Osteoblast (primary cell): ENCODE measurements at places on chromosomes 4 and X. TPM values are rescaled to one million over a fixed set of nuclear protein-coding genes. Genes with fewer than 3 reads are reported as not detected.

DNA sequence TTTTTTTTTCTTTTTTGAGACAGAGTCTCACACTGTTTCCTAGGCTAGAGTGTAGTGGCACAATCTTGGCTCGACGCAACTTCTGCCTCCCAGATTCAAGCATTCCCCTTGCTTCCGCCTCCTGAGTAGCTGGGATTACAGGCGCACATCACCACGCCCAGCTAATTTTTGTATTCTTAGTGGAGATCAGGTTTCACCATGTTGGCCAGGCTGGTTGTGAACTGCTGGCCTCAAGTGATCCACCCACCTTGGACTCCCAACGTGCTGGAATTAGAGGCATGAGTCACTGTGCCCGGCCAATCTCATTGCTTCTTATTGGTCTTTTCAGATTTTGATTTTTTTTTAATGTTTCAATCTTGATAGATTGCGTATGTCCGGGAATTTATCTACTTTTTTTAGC is 124.4 kb downstream of the NBDY start:
- H3K27me3 ChIP-seq = no peaks in the 10 kb centered on the region
- H3K36me3 ChIP-seq = no peaks in the 10 kb centered on the region
- no peak overlapping the region for H3K4me3 ChIP-seq
- no peak for DNase-seq
- H3K4me1 ChIP-seq = no peaks in the 10 kb centered on the region

DNA sequence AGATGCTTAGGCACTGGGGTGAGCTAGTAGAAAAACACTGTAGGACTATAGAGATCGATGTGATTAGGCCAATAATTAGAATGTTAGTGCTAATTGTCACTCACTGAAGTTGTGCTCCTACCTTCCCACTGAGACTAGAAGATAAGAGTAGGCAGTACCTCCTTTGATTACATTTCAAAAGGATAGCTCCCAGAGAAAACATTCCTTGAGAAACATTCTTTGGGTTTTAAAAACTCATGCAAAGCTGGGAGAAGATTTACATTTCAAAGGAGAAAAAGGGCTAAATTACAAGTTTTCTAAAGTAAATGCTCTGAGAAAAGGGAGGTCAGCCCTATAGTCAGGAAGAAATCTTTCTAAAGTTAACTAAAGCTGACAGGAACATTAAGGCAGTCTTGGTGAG is 860.3 kb upstream of the NDST4 start:
- H3K27me3 ChIP-seq = no peaks in the 10 kb centered on the region
- H3K4me3 ChIP-seq = no peak overlapping the region
- no peaks in the 10 kb centered on the region for H3K4me1 ChIP-seq
- no peak for DNase-seq
- no peak overlapping the region for H3K27ac ChIP-seq
- H3K36me3 ChIP-seq = no peaks in the 10 kb centered on the region

DNA sequence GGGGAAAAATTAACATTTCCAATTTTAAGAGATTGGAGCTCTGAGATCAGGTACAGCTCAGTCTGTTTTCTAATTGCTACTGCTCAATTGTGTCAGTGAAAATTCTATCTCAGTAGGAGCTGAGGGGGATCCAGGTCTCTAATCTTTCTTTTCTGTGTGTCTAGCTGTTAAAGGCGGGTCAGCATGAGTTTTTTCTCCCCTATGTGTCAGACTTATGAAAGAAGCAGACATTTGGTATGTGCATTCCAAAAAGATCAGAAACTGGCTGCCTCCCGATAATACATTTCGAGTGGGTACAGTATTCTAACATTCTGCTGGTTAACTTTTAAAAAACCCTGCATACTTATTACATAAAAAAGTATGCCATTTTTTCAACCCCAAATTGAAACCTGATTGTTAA is 72.4 kb downstream of the PCDH7 start:
- no peak overlapping the region for H3K27ac ChIP-seq
- H3K4me1 ChIP-seq = no peaks in the 10 kb centered on the region
- no peak for DNase-seq
- H3K4me3 ChIP-seq = no peak overlapping the region
- no peaks in the 10 kb centered on the region for H3K27me3 ChIP-seq

GRCh38 chr4:183541010-183541751 is 36.3 kb downstream of the ING2 start:
- DNase-seq = no peak
- H3K27me3 ChIP-seq = peaks cover 9% of the 10 kb centered on the region
- no peak overlapping the region for H3K27ac ChIP-seq
- no peak overlapping the region for H3K4me3 ChIP-seq

GRCh38 chr4:138405934-138406567 is 163.9 kb upstream of the SLC7A11 start:
- no peaks in the 10 kb centered on the region for H3K4me1 ChIP-seq
- no peak overlapping the region for H3K27ac ChIP-seq
- peak; percentile 37 for DNase-seq
- H3K4me3 ChIP-seq = no peak overlapping the region

GRCh38 chr4:145531223-145531622 is 49.6 kb downstream of the SMAD1 start:
- H3K4me3 ChIP-seq = no peak overlapping the region
- H3K4me1 ChIP-seq = no peaks in the 10 kb centered on the region
- DNase-seq = no peak
- H3K27me3 ChIP-seq = no peaks in the 10 kb centered on the region
- H3K36me3 ChIP-seq = no peaks in the 10 kb centered on the region
- no peak overlapping the region for H3K27ac ChIP-seq

DNA sequence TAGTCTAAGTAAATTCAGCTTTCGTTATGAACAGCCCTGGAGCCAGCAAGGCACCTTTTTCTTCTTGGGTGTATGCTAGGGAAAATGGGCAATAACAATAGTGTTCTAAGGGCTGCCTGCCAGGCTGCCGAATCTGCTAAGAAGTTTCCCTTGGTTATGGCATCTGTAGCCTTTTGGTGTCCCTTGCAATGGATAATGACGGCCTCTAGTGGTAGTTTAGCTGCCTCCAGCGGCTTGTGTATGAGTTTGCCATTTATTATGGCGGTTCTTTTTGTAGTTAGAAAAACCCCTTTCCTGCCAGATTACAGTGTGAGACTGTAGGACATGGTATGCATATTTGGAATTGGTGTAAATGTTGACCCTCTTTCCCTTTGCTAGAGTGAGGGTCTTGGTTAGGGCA is 78.9 kb upstream of the SPIN4 start:
- DNase-seq = no peak
- H3K4me3 ChIP-seq = no peak overlapping the region
- H3K27me3 ChIP-seq = no peaks in the 10 kb centered on the region
- H3K27ac ChIP-seq = no peak overlapping the region
- no peaks in the 10 kb centered on the region for H3K4me1 ChIP-seq

- no peak overlapping the region for H3K4me3 ChIP-seq
- H3K27ac ChIP-seq = no peak overlapping the region
- H3K4me1 ChIP-seq = no peaks in the 10 kb centered on the region
- H3K36me3 ChIP-seq = no peaks in the 10 kb centered on the region
Observed at GRCh38 chr4:169437299-169438047, 166.7 kb upstream of the SH3RF1 start.

DNA sequence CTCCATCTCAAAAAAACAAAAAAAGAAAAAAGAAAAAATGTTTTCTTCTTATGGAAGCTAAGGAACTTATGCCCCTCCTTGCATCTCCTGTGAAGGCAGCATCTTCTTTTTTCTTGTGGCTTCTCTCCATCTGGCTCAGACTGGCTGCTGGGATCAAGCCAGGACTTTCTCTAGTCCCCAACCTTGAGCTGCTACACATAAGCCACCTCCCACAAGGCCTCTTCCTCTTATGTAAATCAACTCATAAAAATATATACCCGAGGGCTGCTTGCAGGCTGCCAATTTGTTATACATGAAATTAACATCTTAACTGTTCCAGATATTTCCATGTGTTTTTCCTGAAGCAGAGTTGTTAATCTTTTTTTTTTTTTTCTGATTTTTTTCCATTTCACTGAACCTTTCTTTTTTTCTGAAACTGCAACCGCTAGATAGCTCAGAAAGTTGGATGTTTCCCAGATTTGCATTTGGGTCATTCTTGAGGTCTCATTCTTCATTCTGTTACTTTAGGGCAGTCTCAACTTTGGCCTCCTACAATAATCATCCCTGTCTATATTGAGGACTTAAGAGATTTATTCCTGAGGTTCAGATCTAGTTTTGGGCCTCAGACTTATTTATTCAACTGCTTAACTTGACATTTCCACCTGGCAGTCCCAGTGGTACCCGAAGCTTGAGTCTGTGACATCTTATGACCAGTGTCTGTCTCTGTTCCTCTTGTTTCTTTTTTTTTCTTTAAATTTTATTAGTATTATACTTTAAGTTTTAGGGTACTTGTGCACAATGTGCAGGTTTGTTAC is 10.3 kb downstream of the SNX25 start:
- no peak overlapping the region for H3K4me3 ChIP-seq
- no peak overlapping the region for H3K27ac ChIP-seq
- DNase-seq = no peak
- peaks cover 45% of the 10 kb centered on the region for H3K4me1 ChIP-seq

GRCh38 chrX:28189011-28189410 is 207.8 kb upstream of the DCAF8L1 start:
- no peak overlapping the region for H3K4me3 ChIP-seq
- no peaks in the 10 kb centered on the region for H3K27me3 ChIP-seq
- no peaks in the 10 kb centered on the region for H3K36me3 ChIP-seq
- H3K4me1 ChIP-seq = no peaks in the 10 kb centered on the region

DNA sequence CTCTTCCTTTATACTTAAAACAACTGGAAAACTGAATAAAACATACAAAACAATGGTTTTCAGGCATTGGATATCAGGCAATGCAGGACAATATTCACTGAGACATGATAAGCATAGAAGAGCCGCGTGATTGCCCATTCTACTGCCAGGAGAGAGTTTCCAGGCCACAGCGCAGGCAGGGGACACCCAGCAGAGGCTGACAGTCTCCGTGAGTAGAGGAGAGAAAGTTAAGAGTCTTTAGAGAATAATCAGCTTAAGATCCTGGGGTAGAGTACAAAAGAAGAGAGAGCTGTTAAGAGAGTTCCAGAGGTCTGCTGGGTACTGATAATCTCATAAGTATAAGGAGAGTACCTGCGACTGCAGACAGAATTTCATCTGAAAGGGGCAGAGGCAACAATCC is 18.4 kb upstream of the FRAS1 start:
- no peaks in the 10 kb centered on the region for H3K4me1 ChIP-seq
- H3K27me3 ChIP-seq = no peaks in the 10 kb centered on the region
- no peak overlapping the region for H3K4me3 ChIP-seq
- DNase-seq = no peak
- H3K27ac ChIP-seq = no peak overlapping the region

DNA sequence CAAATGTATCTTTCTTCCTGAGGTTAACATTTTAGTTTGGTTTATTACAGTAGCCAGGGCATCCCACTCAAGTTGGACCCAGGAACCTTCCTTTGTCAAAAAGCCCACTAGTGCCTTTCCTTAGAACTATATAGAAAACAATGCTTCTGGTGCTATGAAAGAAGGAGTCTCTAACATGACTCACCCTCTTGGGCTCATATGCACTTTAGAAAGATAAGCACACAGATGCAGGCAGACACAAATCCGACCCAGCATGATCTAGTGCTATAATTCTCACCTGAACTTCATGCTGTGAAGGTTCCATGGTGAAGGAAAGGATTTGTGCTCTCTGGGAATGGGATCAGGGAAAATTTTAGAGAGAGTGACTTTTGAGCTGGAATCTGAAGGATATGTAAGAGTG is 289.4 kb downstream of the ANKRD50 start:
- H3K4me3 ChIP-seq = no peak overlapping the region
- H3K36me3 ChIP-seq = no peaks in the 10 kb centered on the region
- H3K27ac ChIP-seq = no peak overlapping the region
- DNase-seq = no peak
- no peaks in the 10 kb centered on the region for H3K27me3 ChIP-seq

DNA sequence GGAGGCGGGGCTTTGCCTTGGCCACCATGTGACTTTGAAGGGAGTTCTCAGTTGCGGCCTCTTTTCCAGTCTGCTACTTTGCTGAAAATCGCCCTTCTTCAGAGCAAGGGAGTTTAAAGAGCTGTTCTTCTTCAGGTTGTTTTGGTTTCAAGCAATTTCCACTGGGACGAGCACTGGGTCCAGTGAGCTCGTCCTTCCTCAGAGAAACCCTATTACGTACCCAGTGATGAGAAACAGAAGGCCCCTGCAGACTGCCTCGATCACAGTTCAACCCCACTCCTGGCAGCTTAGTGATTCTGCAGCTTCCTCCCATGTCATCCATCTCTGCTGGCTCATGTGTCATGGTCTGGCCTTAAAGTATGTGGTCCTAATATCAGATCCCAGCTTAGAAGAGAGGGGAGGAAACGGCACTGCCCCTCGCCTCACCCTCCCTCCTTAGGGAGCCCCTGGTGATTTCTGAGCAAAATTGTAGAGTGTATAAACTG is 7.8 kb upstream of the FAM149A start:
- DNase-seq = no peak
- H3K27ac ChIP-seq = no peak overlapping the region
- H3K36me3 ChIP-seq = no peaks in the 10 kb centered on the region
- no peak overlapping the region for H3K4me3 ChIP-seq

- no peaks in the 10 kb centered on the region for H3K27me3 ChIP-seq
- no peak for DNase-seq
- peaks cover 10% of the 10 kb centered on the region for H3K4me1 ChIP-seq
Observed at GRCh38 chr4:85773372-85773771, 298.4 kb downstream of the ARHGAP24 start.

DNA sequence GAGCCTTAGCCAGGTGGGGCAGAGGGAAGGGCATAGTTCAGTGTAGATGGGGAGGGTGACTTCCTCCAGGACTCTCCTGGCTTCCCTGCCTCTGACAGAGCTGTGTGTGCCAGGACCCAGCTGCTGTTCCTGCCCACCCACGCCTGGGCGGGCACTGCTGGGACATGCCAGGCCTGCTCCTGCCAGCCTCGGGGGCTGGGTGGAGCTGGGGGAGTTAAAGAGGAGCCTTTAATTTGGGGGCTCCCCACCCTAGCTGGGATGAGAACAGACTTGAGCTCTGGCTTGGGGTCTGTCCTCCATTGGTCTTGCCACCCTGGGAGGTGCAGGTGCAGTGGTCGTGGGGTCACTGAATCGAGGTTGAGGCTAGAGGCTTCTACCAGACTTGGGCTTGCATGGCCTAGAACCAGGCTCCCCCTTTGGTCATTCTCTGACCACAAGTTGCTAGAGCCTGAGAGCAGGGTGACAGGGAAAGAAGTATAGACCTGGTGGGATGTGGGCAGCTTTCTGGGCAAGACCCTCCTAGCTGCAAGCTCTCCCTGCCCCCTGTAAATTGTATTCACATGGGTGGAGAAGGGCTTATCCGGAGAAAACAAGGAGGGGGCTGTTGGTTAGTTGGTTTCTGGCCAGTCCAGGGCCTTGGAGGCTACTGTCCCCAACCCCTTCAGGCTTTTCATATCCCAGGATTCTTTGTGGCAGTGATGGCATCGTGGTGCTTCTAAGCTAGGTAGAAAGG is 5.7 kb downstream of the EFNB1 start:
- H3K27me3 ChIP-seq = peaks cover 8% of the 10 kb centered on the region
- H3K27ac ChIP-seq = no peak overlapping the region
- no peak overlapping the region for H3K4me3 ChIP-seq
- peak; percentile 81 for DNase-seq

GRCh38 chr4:41746025-41746439 is 2.5 kb downstream of the PHOX2B start:
- H3K4me3 ChIP-seq = no peak overlapping the region
- H3K4me1 ChIP-seq = no peaks in the 10 kb centered on the region
- no peak overlapping the region for H3K27ac ChIP-seq
- H3K27me3 ChIP-seq = peaks cover 77% of the 10 kb centered on the region
- no peak for DNase-seq

GRCh38 chr4:74444891-74445642 is at the start of gene AREG:
Gene AREG (plus strand): TSS chr4:74445136. CDS start chr4:74445346, 210 bp downstream.
- H3K4me1 ChIP-seq = peaks cover 13% of the 10 kb centered on the region
- no peaks in the 10 kb centered on the region for H3K27me3 ChIP-seq
- peak within 1 kb of the TSS; percentile 47 for H3K27ac ChIP-seq

PABPC5 gene
- total RNA-seq = 3.2 and 3.6 TPM in 2 replicates

PHOX2B gene
- total RNA-seq = not detected in 2 replicates

CTAG1B gene
- not detected in 2 replicates for total RNA-seq

TLR1 gene
- total RNA-seq = 2.4 and 3.3 TPM in 2 replicates

TSPAN7 gene
- 0.29 and 0.36 TPM in 2 replicates for total RNA-seq

ACSL4 gene
- 96.9 and 117 TPM in 2 replicates for total RNA-seq

SERPINA7 gene
- total RNA-seq = not detected in 2 replicates

PPEF2 gene
- total RNA-seq = not detected in 2 replicates
